ENCODE measurements at places on chromosomes 6 and 20.

DNA sequence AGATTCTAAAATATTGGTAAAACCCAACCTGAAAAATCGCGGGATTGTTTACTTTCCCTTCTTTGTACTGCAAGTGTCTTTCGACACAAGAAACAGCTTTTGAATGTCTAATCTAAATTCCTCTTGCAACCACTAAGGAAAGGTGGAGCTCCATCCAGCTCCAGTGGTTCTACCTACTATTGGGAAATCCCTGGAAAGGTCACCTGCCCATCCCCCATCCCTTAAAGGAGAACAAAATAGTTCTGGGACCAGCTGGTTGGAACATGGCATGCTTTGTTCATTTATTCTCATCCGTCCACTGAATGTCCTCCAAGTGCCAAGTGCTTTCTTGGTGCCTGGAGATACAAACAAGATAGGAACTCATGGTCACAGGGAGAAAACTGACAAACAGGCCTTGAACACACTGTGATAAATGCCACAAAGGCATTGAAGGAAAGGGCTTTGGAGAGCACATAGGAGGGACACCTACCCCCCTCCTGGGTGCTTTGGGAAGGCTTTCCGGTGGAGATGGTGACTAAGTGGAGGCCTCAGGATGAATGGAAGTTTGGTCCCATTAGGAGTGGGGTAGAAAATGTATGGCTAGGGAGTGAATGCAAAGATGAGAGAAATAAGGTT, 2.3 kb upstream of the CITED2 start:
- no peak for DNase-seq

DNA sequence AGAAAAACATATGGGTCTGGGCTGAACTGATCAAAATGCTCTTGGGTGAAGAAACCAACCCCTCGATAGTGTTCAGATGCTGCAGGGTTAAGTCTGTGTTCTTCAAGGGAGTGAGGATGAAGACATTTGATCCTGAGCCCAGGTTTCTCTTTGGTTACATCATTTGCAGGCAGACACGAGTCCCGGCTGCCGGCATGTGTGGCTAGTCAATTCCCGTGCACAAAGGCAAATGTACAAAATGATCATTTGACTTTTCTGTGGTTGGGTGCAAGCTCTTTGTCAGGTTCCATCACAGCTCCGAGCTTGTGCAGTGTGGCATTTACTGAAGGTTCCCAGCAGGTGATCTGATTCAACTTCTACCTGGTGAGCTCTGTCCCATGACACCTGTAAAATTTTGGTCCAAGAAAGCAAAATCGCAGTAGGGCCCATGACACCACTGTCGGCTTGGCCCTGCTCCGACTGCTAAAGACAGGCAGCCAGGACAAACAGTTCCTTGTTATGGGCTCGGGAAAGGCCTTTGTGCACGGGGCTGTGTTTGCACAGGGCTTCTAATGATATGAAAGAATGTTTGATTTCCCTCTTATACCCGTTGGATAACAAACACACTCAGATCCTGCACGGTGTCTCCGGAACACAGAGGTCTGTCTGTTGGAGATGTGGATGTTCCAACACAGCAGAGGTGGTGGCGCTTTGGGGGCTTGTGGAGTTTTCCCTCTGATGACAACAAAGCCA, 46.9 kb downstream of the GJA10 start:
- DNase-seq: no peak

DNA sequence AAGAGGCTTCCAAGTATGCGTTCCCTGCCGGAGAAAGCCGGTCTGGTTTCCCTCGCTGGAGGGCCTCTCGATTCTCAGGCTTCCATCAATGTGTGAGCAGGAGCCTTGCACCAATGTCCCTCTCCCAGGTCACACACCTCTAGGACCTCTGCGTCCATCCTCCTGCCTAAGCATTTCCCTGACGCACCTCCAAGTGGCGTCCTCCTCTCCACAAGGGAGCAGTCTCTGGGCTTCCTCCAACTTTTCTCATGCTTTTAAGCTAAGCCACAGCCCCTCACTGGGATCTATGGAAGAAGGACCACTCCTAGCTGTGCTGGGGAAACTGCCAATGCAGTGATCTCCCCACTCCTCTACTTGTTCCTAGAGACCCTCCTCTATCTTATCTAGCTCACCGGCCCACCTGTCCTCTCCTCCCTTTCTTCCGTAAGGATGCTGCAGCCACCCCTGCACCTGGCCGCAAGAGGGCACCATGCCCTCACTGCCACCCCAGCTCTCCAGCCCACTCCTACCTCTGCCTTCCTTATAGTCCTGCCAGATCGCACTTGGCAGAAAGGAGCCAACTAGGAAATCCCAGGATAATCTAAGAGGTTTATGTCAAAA, 258.7 kb downstream of the LRFN2 start:
- DNase-seq: no peak

DNA sequence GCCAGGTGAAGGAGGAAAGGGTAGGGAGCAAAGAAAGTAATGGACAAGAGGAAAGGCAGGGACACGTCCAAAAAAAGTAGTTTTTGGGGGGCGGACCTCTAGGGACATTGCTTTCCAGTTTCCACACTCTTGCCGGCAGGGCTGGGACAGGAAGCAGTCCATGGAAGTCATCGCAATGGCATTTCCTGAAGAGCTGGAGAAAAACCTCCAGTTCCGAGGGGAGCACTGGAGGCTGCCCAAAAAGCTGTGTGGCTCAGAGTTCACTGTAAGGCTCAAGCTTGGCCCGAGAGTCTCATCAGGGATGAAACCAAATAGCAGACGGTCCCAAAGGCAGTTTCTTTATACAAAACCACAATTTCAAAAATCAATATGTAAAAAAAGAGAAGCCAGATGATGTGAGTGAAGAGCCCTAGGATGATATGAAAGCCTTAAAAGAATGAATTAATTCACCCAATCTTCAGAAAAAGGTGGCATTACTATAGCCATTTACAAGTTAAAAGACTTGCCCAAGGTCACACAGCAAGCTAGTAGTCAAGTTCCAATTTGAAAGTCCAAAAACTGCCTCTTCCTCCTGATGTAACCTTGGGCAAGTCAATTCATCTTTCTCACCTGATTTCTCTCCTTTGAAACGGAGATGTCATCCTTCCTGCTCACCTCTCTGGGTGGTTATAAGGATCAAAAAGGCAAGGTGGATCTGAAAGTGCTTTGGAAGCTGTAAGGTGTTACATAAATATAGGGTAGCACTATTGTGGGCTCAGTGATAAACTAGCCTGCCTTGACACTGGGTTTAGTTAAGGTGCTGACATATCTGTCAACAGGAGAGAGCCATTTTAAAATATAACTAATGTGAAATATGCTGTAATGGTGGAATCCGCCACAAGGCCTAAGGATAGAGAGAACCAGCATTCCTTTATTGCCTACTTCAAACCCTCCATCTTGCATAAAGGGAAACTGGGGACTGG, 9.1 kb downstream of the BCL2L1 start:
- no peak for DNase-seq

GRCh38 chr6:7307533-7307932, 5.5 kb downstream of the SSR1 start:
- no peak for DNase-seq

- DNase-seq: no peak
These were observed 32.5 kb downstream of the MUC22 start for GRCh38 chr6:31042806-31043205.

DNA sequence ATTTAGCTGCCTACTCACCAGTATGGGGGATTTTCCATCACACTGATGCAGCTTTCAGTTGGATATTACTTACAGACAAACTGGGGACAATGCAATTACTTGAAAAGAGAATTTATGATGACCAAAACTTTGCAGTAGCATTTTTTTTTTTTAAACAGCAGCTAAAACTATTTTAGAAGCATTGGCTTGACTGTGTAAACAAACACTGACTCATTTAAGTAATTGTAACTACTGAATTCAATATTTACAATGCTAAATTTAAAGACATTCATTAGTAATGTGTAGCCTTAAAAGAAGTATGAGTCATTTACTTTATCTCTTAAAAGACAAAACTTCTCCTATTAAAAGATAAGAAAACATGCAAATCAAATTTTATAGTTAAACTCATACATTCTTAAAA, 295.9 kb upstream of the FERMT1 start:
- no peak for DNase-seq

DNA sequence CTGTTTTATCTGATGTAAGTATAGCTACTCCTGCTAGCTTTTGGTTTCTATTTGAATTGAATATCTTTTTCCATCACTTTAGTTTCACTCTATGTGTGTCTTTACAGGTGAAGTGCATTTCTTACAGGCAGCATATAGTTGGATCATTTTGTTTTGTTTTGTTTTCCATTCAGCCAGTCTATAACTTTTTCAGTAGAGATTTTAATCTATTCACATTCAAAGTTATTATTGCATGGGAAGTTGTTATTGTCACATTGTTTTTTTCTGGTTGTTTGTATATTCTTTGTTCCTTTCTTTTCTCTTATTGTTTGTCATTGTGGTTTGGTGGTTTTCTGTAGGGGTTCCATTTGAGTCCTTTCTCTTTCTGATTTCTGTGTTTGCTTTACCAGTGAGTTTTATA, 151.2 kb downstream of the PDE10A start:
- DNase-seq: no peak

- no peak for DNase-seq
These were observed at the start of gene IL20RA for GRCh38 chr6:137044366-137045221. Gene IL20RA (minus strand): TSS chr6:137044965. CDS start chr6:137044728, 237 bp downstream.

GRCh38 chr6:168439794-168440450, 1.1 kb upstream of the SMOC2 start:
- no peak for DNase-seq

DNA sequence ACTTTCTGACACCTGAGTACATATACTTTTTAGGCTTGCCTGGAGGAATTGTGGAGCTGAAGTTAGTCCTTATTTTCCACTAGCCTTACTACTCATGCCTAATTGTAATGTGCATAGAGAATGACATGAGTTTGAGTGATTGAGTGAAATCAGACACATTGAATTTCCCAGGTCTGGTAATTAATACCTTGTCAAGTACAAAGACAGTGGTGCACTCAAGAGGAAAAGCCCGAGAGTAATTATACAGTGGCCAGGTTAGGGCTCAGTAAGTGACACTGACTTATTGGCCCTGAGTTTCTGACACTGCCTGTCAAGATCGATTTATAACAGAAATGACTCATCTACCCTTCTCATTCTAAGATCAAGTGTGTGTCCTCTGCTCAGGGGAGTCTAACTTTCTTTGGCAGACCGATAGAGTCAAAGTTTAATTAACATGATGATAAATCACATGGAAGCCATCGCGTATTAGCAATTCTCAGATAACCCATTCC, 288.3 kb downstream of the TPBG start:
- DNase-seq: no peak

DNA sequence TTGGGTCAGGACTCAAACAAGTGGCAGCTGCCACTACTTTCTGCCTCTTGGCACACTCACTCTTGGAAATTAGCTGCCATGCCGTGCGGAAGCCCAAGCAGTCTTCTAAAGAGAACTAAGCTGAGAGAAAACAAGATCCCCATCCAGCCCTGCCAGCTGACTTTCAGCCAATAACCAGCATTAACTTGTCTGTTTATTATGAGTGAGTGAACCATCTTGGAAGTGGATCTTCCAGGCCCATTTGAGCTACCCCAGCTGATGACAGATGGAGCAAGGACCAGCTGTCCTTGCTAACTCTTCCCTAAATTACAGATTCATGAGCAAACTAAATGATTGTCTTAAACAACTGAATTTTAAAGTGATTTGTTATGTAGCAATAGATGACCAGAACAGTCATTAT, 73.9 kb upstream of the RBM24 start:
- no peak for DNase-seq

- DNase-seq: no peak
These were observed 341.1 kb upstream of the ZFP64 start for GRCh38 chr20:52532674-52533073.

- no peak for DNase-seq
These were observed 162.7 kb downstream of the MEI4 start for GRCh38 chr6:77815531-77815930.

DNA sequence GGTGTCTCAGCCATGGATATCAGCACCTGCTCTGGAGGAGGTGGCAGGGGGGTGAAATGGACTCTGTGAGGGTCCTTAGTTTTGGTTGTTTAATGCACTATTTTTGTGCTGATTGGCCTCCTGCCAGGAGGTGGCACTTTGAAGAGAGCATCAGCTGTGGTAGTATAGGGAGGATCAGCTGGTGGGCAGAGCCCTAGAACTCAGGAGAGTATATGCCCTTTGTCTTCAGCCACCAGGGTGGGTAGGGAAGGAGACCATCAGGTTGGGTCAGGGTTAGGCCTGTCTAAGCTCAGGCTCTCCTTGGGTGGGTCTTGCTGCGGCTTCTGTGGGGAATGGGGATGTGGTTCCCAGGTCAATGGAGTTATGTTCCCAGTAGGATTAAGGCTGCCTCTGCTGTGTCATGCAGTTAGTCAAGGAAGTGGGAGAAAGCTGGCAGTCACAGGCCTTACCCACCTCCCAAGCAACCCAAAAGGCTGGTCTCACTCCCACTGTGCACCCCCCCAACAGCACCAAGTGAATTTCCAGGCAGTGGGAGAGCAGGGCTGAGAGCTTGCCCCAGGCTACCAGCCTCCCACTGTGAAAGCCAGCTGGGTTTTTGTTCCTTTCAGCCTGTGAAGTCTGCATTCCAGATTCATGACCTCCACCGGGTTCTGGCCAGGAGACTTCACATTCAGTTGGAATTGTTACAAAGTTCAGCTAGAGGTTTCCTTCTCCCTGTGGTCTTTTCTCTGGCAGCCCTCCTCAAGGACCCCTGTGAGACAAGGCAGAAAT, 5.7 kb upstream of the OSTM1 start:
- DNase-seq: no peak

DNA sequence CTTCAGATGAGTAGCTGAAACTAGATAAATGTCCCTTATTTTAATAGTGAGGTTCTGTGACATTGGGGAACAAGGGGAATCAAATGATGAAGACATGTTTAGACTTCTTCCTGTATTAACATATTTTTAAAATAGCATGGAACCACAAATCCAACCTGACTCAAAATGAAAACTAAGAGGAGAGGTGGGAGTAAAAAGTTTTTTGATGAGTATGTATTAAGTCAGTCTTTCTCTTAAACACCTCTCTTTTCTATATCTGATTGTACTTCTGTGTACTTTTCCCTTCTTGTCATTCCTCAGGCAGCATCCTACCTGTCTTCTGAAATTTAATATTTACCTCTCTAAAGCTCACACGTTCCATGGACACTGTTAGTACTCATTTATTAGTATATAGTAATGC, 8.7 kb upstream of the SDHAF4 start:
- no peak for DNase-seq

GRCh38 chr6:144647971-144648651, 363.0 kb downstream of the UTRN start:
- DNase-seq: no peak

DNA sequence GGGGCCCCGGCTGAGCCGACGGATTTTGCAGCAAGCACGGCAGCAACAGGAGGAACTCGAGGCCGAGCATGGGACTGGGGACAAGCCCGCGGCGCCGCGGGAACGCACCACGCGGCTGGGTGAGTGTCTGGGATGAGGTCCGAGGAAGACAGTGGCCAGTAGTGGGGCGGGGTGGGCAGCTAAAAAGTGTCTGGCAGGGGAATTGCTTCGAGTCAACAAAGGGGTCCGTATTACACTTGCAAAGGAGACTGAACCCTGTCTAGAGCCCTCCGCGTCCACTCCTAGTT, 356 bp downstream of the BYSL start:
- DNase-seq: no peak

- DNase-seq: no peak
These were observed 387.7 kb downstream of the PAX1 start for GRCh38 chr20:22093122-22093521.

GRCh38 chr6:140772576-140772975, 1360.1 kb upstream of the GJE1 start:
- DNase-seq: no peak

GRCh38 chr20:21559305-21559704, 45.4 kb upstream of the NKX2-2 start:
- no peak for DNase-seq

- DNase-seq: no peak
These were observed 194.4 kb upstream of the PLCB4 start for GRCh38 chr20:8874437-8874836.

- DNase-seq: no peak
These were observed 24.8 kb downstream of the AFDN start for GRCh38 chr6:167851370-167851952.

All from stimulated activated CD8-positive, alpha-beta memory T cell treated with anti-CD3 and anti-CD28 coated beads, Interleukin-7, amount 100 ng/mL, for 1 hour (primary cell).